Smooth muscle cell of the coronary artery (primary cell): ENCODE measurements at places on chromosomes 16 and 17. TPM values are rescaled to one million over a fixed set of nuclear protein-coding genes. Genes with fewer than 3 reads are reported as not detected.

MMD gene
- 6.4 and 8.5 TPM in 2 replicates for total RNA-seq

SETD6 gene
- 9.5 and 18.1 TPM in 2 replicates for total RNA-seq

TNFRSF13B gene
- total RNA-seq: not detected in 2 replicates

MMP25 gene
- under 0.01 TPM in 1 of 2 replicates, not detected in the other for total RNA-seq

PTGES3L gene
- 1.1 TPM in 1 of 2 replicates, not detected in the other for total RNA-seq

KRT38 gene
- total RNA-seq: under 0.01 TPM in 1 of 2 replicates, not detected in the other

CDH13 gene
- total RNA-seq: 68.7 and 115 TPM in 2 replicates

CCL17 gene
- total RNA-seq: not detected in 2 replicates
